ENCODE measurements at places on chromosomes 1 and 21.
A peak's percentile ranks its signal among the peaks of the same experiment; 100 is the strongest.

DNA sequence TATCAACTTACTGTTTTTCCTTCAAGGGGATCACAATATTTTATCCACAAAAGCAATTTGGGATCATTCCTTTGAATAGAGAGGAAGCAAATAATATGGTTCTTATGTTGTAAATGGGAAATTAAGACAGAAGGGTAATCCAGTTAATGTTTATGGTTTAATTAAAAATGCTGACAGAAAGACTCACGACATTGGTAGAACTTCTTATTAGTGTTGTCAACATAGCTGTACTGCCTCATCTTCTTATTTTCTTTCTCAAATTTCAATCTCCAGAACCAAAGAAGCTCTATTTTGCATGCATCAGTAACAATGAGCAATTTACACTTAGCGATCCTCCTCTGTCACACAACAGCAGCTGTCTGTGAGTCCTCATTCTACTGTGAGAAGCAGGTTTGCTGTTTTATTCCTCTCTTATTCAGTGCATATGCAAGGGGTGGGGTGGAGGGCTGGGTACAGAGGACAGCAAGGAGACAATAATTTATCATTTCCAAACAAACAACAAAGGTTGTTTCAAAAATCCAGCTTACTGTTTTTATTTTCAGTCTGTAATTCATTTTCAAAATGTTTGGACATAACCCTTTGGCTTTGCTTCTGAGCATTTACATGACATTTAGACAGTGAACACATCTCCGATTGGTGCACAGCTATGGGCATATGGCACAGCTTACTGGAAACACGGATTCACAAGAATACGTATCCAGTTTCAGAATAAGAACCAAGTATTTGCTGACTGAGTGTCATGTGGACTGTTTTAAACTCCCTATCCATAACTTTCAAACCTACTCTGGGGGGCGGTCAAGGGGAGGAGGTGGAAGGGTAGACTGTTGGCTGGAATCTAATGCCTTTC, 335.9 kb downstream of the RGS7 start:
- DNase-seq = no peak

- DNase-seq = no peak
Observed at GRCh38 chr1:76909311-76909710, 42.0 kb downstream of the ST6GALNAC5 start.

- DNase-seq = no peak
Observed at GRCh38 chr1:156964441-156964840, 44.0 kb downstream of the LRRC71 start.

- DNase-seq = no peak
Observed at GRCh38 chr1:41510531-41511238, 26.2 kb upstream of the EDN2 start.

DNA sequence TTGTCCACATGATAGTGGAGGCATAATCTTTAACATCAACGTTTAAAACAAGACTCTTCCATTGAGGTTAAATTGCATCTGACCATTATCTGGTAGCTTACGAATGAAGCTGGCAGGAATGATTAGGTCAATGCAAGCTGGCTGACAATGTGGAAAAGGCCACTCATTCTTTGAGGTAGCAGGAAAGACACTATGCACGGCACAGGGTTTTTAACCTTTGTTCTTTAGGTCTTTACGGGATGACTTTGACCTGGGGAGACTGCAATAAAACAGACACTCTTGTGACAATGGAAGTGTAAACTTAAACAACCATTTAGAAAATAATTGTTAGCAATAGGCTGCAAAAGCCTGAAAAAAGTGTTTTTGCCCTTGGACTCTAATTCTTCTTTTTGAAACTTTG, 193.8 kb upstream of the FOXD3 start:
- no peak for DNase-seq

GRCh38 chr1:241614144-241614543, 26.0 kb downstream of the CHML start:
- DNase-seq = no peak

GRCh38 chr1:65762081-65762862, 30.4 kb upstream of the PDE4B start:
- DNase-seq = no peak

- no peak for DNase-seq
Observed at GRCh38 chr1:193216920-193217319, 30.5 kb upstream of the B3GALT2 start.

- no peak for DNase-seq
Observed at GRCh38 chr1:232108598-232108997, 482.0 kb downstream of the DISC1 start.

GRCh38 chr1:185719021-185719420, 15.2 kb upstream of the HMCN1 start:
- DNase-seq = peak; percentile 82

GRCh38 chr1:218476385-218476784, 131.2 kb downstream of the TGFB2 start:
- no peak for DNase-seq

DNA sequence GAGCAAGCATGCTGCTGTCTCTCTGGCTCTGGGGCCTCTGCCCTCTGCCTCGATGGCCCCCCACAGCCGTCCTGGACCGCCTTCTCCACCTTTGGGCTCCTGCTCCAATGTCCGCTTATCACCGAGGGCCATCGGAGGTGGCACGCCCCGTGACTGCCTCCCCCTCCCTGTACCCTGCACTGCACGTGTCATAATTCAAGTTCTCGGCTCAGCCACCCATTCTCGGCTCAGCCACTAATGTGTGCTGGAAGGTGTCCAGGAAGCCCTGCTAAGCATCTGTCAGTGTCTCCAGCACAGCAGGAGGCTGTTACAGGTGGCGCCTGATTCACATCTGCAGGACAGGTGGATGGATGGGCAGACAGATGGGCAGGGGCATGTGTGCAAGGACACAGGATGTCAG, 45.5 kb downstream of the TP73 start:
- DNase-seq = no peak

- peak; percentile 91 for DNase-seq
Observed at GRCh38 chr1:209652873-209653401, 712 bp upstream of the LAMB3 start.

GRCh38 chr21:14548779-14549178, 2.7 kb upstream of the SAMSN1 start:
- no peak for DNase-seq

Data from left lobe of liver (tissue), 2 donors.